ENCODE measurements at places on chromosomes 11 and 22.

DNA sequence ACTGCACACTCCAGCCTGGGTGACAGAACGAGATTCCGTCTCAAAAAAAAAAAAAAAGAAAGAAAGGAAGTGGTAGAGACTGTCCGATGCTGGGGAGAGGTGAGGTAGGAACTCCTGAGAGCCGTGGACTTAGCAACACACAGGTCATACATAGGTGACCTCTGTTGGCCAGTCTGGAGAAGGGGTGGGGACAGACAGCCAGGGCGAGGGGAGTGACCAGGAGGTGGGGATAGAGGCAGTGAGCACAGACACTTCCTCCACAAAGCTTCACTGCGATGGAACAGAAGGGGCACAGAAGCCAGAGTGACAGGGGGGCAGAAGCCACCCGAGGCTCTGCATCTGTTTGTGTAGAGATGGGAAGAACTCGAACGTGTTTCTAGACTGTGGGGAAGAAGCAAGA is 47.1 kb downstream of the MYH9 start:
- DNase-seq = no peak

GRCh38 chr11:119989159-119989821 is 148.6 kb downstream of the TRIM29 start:
- no peak for DNase-seq

DNA sequence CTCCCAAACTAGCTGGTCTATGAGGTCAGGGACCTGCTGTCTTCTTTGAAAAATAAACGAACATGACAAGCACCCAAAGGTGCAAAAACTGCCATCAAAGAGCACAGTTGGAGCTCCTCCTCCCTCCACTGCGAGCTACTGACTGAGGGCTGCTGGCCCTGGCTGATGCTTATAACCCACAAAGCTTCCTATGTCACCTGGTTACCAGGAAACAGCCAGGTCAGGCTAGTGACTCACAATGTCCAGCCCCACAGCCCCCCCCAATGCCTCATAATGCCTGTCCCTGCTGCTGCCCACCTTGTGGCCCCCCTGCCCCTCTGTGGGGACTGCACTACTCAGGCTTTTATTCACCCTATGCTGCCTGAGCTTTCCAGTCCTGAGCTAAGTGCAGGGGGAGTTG is at the start of gene DRICH1:
Gene DRICH1, minus strand, starts transcription at position 144 of the 400 bp plus-strand sequence. CDS start 298 bp downstream, outside the sequence.
- no peak for DNase-seq

DNA sequence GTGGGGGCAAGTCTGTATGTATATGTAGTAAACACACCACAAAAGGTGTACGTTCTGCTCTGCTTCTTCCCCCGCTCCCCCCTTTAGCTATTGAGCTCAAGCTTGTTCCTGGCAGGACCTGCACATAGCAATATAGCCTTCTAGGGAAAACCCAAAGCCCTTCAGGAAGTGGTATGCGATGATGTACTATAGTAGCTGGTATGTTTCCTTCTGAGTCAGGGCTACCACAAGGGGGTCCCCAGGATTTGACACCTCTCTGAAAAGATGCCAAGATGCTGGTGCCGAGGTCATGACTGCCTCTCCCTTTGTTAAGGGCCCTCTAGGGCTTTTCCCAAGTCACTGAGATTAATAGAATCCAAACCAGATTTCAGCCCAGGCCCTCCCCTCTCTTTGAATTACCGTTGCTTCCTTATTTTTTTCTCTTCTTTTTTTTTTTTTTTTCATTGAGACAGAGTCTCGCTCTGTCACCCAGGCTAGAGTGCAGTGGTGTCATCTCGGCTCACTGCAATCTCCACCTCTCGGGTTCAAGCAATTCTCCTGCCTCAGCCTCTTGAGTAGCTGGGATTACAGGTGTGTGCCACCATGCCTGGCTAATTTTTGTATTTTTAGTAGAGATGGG is 268.4 kb downstream of the ETS1 start:
- DNase-seq = peak; percentile 52

GRCh38 chr11:29480981-29481380 is 535.8 kb downstream of the KCNA4 start:
- no peak for DNase-seq

Data from stimulated activated CD8-positive, alpha-beta memory T cell treated with anti-CD3 and anti-CD28 coated beads, Interleukin-12 subunit alpha, Interleukin-12 subunit beta, amount 100 ng/mL, for 4 hours (primary cell).